ENCODE measurements at places on chromosomes 2 and 18.

- DNase-seq, result no peak
Observed at GRCh38 chr18:8695932-8696517, 9.3 kb upstream of the MTCL1 start.

DNA sequence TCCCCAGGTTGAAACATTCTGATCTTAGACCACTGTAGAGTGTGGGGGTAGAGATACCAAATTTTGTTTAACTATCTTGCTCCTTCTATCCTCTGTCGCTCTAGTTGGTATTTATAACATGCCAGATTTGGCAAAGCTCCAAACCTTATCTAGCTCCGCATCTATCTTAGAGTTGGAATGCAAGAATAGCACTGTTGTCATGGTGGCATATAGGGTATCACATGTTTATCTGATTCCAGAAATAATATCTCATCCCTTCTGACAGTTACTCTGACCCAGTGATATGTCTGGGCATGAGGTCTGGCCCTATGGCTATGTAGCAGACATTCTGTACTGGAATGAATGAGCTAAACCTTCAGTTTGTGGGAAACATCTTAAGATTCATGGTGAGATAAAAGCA lies 51.7 kb downstream of the CABYR start:
- peak; percentile 36 for DNase-seq

DNA sequence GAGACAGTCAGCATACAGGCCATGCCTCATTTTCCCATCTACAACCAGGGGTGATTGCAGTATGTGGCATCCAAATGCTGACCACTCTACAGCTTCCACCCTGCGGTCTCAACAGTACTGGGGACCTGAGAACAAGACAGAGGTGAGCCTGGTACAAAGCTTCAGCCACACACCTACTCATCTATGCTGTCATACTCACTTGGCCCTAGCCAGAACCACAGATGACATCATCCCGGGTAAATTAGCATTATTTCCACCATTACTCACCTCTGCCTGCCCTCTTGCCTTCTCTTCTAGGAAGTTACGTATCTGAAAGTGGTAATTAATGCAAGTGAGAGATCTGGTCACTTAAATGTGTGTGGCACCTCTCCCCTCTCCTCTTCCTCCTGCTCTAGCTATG lies 208.2 kb upstream of the ARL4C start:
- peak; percentile 43 for DNase-seq

DNA sequence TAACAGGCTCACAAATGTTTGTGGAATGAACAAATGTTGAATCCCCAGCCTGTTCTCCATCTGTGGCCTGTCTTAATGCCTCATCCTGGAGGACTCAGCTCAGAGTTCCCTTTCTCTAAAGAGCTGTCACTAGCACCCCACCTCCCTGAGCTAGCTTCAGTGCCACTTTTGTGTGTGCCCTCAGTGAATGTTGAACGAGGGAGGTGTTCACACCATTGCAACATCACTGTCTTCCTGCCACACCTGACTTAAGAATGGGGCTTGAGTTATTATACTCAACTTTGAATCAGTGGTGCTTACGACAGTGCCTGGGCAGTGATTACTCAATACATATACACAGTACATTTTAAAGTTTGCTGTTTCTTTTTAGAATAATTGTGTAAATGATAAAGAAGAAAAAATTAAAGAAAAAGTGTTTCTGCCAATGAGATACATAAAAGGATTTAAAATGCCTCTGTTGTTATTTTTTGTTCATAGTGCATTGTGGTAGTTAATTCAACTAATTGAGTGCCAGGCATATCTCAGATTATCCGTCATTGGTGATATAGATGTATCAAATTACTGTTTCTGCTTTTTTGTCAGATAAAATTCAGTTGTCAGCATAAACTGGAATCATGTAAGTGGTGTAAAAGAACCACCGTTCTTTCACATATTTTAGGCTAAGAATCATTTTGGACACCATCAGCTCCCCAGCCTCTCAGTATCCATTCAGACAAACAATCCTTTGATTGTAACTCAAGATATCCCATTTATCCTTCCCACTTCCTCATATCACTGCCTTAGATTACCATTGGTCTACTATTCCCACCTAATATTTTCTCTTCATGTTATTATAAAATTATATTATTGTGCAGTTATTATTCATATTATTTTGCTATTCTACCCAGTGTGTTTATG lies 304.7 kb downstream of the PTPRM start:
- DNase-seq, result no peak

DNA sequence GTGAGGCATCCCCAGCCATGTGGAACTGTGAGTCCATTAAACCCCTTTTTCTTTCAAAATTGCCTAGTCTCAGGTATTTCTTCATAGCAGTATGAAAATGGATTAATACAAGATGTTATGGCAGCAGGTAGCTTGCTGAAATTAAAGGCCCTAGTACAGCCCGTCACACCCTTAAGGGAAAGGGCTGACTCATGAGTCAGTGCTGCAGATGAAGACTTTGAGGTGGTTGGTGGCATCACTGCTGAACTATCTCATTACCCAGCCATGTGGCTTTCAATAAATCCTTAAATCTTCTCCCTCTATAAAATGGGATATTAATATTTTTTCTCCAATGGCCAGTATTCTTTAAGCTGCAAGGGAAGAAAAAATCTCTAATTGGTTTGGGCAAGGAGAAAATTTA lies 226.1 kb upstream of the CCDC68 start:
- DNase-seq, result no peak

DNA sequence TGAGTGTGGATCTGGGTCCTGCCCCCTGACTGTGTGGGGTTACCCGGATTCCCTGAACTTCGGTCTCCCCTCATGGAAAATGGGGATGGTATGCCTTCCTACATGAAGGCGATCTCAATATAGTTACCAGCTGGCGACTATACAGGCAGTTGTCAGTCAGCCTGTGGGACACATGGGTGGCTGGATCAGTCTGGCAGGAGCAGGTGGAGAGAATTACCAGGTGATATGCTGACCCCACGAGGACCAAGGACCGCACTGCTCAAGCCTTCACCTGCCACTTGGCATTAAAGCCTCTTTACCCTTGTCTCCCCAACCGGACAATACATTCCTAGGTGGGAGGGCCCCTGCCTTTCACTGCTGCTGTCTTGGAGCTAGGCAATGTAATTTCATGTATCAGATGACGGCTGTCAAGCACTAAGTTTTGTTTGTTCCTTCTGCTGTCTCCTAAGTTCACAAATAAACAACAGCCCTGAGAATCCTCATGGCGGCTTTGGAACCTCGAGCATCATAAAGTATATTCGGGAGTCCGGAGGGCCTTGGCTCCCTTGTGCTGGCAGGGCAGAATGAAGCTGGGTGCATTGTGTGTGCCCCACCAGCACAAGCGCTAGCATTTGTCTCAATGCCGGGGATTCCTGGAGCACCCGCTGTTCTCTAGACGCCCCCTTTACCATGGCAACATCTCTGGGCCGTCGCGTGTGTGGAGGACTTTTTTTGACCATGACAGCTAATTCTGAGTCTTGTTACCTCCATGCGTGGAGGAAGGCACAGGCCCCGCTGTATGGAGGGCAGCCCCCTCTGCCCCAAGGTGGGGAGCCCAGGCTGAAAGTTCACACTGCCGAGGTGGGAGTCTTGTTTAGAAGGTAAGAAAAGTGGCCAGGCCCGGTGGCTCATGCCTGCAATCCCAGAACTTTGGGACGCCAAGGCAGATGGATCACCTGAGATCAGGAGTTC lies 48.6 kb downstream of the PDCL3 start:
- no peak for DNase-seq

- no peak for DNase-seq
Observed at GRCh38 chr2:134190062-134190806, 63.6 kb upstream of the MGAT5 start.

- no peak for DNase-seq
Observed at GRCh38 chr2:165681841-165682240, 112.2 kb downstream of the GALNT3 start.

GRCh38 chr2:177334940-177335543 lies 57.5 kb upstream of the AGPS start:
- DNase-seq, result no peak

DNA sequence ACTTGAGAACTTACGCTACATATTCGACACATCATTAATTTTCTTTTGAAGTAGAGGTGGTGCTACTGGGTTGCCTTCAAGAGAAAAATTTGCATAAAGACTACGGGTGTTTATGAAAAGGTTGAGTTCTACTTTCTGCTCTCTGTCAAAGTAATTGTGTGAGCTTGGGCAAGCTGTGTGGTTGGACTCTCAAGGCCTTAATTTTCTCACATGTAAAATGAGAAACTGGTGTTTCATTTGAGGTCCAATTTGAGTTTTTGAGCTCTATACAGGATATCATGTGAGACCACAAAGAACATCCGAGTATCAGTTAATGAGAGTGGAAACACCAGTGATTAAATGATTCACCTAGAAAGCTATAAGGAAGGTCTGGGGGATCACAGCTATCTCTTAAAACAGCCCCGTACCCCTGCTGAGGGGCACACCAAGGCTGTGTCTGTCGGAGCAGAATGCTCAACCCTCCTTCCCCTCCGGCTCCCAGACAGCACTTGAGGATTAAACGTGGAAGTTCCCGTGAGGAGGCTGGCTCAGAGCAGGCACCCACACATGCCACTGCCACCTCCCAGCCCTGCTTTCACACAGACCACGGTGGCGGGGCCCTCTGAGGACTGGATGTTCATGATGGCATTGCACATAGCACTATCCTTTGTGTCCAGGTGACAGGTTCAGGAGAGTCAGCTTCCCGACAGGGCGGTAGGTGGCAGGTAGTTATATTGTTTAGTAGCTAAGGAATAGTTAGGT lies 191.8 kb downstream of the RNF144A start:
- DNase-seq, result no peak

GRCh38 chr2:10875126-10875525 lies 36.6 kb upstream of the KCNF1 start:
- no peak for DNase-seq

- DNase-seq, result no peak
Observed at GRCh38 chr2:39399570-39399969, 37.5 kb downstream of the MAP4K3 start.

- no peak for DNase-seq
Observed at GRCh38 chr2:200993097-200993496, 29.6 kb upstream of the ORC2 start.

DNA sequence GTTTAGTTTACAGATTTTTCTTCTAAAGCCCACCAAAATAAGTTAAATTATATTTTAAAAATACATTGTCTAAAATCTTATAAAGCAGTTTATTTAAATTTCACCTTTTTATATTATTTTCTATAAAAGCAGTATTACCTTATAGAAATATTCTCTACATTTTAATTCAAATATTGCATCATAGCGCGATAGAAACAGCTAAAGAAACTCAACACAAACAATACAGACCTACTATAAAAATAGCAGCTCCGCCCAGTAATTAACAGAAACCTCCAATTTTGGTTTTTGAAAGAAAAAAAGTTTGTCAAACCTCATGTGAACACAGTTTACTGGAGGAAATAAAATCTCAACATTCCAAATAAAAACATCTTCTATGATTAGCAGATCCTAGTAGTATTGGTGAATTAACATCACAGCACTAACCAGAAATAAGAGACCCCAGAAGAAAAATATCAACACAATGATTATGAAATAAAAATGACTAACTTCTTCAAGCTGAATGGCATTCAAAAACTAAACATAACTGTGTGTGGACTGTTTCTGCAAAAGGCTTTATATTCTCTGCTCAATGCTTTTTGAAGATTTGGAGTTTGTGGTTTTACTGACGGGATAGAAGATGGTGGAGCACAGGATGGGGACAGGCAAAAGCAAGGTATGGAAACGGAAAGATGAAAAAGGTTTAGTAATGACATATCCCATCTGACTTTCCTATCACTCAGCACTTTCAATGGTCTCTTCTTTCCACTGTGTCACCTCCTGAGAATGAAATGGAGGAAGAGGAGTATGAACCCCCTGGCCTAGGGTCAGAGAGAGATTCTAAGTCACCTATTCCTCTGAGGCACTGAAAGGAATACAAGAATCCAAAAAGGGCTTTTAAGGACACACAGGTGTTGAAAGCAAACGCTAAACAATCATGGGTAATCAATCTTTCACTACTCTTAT lies 17.5 kb downstream of the MAP4K3 start:
- DNase-seq, result no peak

GRCh38 chr18:64175432-64175831 lies 26.5 kb upstream of the LINC00305 start:
- no peak for DNase-seq

- peak; percentile 96 for DNase-seq
Observed at GRCh38 chr18:3623769-3624545, 174.0 kb downstream of the TGIF1 start.

GRCh38 chr2:130300258-130300969 lies 42.3 kb upstream of the IMP4 start:
- no peak for DNase-seq

DNA sequence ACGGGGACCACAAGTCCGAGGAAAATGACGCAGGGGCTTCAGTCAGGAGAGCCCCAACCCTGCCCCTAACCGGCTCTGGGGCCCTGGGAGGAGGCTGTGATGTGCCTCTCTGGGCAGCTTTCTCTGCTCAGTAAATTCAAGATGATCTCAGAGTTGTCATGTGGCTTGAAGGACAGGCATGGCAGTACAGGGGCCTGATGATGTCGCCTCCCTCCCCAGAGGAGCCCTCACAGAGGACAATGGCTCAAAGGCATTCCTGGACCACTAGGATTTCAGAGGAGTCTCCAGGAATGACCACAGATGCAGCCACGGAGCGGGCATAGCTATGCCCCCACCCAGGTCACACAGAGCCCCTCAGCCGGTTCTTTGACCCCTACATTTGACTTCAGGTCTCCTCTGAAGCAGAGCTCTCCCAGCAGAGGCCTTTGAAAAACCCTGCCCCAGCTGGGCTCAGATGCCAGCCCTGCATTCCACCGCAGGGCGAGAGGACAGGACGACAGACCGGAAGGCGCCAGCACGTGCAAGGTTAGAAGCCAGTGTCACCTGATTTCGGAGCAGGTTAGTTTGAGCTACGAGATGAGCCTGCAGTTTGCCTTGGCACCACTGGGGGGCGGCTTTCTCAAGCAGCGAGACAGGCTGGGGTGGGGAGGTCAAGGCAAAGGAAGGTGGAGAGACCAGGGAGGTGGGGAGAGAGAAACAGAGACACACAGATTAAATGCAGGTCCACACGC lies 39.2 kb downstream of the BIN1 start:
- peak; percentile 59 for DNase-seq

GRCh38 chr2:176418768-176419167 lies 149.5 kb downstream of the MTX2 start:
- DNase-seq, result no peak

DNA sequence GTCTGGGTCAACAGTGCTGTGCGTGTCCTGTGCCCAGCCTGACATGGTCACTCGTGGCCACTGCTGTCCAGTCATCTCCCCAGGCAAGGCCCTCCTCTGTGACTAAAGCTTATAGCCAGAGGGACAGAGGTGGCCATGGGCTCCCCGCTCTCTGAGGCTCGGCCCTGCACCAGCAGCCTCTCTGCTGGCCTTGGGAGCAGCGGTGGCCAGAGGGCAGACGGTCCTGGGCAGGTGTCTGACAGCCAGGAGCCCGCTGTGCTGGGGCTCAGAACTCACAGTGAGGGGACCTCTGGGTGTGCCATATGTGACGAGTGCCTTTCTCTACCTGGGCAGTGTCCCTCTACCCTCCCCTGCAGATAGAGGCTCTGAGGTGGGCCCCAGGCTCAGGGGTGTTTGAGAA lies 98.7 kb downstream of the FAM210A start:
- DNase-seq, result no peak

- no peak for DNase-seq
Observed at GRCh38 chr2:10704034-10704594, 14.3 kb upstream of the NOL10 start.

- no peak for DNase-seq
Observed at GRCh38 chr18:58526425-58527284, 102.2 kb downstream of the ALPK2 start.

GRCh38 chr2:99858951-99859596 lies 283.3 kb downstream of the AFF3 start:
- no peak for DNase-seq

Measured in brain microvascular endothelial cell (primary cell).